ENCODE measurements at places on chromosomes 7 and 10.

DNA sequence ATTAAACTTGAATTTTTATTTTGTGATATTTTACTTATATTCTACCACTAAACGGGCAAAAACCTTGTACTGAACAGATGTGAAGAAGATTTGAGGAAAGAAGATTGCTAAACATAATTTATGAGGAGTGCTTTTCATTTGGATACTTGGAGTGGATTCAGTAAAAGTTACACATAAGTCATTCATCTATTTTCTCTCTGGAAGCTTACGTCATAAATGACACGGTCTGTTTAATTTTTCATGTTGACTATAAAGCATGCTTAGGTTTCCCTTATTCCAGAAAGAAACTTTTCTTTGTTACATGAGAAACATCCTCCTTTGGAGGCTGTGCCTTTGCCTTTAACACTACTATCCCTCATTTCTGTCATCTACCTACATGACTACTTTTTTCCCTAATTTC, 53.9 kb downstream of the TFEC start:
- H3K27me3 ChIP-seq = no peaks in the 10 kb centered on the region
- H3K36me3 ChIP-seq = no peaks in the 10 kb centered on the region
- no peak for DNase-seq
- H3K4me1 ChIP-seq = no peaks in the 10 kb centered on the region

DNA sequence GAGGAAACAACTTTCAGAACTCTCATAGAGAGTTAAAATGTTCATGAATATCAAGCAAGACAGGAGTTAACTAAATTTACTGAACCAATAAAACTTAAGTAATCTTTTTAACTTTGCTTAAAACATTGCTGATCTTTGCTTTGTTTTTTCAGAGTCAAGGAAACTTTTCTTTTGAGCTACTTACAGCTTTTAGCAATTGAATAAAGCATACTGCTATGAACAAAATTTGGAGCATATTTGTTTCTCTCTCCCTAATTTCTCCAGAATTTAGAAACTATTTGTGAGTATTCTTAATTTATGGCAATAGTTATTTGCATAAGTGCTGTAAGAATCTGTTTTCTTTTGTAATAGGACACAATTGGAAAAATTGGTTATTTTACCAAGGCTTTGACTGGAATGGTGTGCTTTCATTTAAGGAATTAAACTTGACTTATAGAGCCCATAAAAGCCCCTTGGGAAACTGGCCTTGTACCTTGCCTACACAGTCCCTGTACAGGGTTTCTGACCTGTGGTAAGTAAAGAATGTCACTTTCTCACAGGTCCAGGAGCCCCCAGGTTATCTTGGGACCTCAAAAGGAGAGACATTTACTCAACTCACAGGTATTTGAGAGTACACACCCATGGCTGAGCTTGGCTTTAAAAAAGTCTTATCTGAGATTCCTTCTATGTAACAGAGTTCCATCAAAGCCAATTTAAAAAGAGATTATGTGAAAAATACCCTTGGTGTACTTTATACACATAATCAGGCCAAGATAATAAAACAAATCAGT, 23.3 kb upstream of the KIAA1549 start:
- no peak for DNase-seq
- H3K4me1 ChIP-seq = peaks cover 6% of the 10 kb centered on the region
- peaks cover 24% of the 10 kb centered on the region for H3K27me3 ChIP-seq
- H3K36me3 ChIP-seq = no peaks in the 10 kb centered on the region

- H3K4me1 ChIP-seq = no peaks in the 10 kb centered on the region
- H3K36me3 ChIP-seq = no peaks in the 10 kb centered on the region
- H3K27me3 ChIP-seq = peaks cover 4% of the 10 kb centered on the region
- no peak overlapping the region for H3K4me3 ChIP-seq
- no peak overlapping the region for H3K27ac ChIP-seq
These were observed 18.2 kb upstream of the C10orf53 start for GRCh38 chr10:49661140-49661856.

GRCh38 chr10:5502061-5502521, 2.7 kb upstream of the CALML5 start:
- DNase-seq = no peak
- no peak overlapping the region for H3K27ac ChIP-seq
- no peaks in the 10 kb centered on the region for H3K36me3 ChIP-seq
- H3K27me3 ChIP-seq = peaks cover 49% of the 10 kb centered on the region
- no peak overlapping the region for H3K4me3 ChIP-seq

DNA sequence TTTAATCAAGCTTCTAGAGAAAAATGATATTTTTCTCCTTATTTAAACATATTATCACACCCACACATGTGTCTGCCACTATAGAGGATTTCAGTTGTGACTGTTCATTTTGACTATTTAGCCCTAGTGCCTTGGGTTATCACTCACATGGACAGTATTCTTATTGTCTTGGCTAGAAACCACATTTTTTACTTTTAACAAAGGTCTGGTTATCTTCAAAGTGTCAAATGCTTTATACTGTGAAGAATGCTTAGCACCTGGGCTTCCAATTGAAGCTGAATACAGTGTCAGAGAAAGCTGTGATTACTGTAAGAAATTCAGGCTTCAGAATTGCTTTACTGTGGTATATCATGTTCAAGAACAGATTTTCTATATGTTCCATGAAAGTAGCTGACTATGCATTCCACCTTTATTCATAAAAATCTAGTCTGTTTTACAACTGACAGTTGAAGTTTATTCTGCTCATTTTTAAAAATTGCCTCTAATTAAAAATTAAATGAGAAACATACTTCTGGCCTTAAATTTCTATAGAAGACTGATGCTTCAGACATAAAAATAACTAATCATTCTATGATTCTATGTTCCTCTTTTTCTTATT, 278.6 kb downstream of the SEMA3D start:
- no peak overlapping the region for H3K4me3 ChIP-seq
- H3K27me3 ChIP-seq = no peaks in the 10 kb centered on the region

DNA sequence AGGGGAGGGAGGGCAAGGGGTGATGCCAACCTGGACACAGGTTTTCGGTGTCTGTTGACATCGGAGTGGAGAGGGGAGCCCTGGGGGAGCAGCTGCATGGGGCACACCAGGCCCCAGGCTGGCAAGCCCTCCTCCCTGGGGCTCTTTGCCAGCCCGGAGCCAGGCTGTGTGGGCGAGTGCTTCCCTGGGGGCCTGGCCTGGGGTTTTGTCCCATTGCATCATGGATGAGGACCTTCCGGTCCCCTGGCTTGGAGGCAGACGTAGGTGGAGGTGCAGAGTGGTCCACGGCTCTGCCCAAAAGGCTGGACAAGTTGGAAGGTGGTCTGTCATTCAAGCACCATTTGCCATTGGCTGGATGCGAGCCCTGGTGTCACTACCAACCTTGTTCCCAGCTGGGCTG, 34.8 kb downstream of the ZMIZ1 start:
- no peak overlapping the region for H3K4me3 ChIP-seq
- H3K27me3 ChIP-seq = peaks cover 14% of the 10 kb centered on the region
- peaks cover 24% of the 10 kb centered on the region for H3K4me1 ChIP-seq

DNA sequence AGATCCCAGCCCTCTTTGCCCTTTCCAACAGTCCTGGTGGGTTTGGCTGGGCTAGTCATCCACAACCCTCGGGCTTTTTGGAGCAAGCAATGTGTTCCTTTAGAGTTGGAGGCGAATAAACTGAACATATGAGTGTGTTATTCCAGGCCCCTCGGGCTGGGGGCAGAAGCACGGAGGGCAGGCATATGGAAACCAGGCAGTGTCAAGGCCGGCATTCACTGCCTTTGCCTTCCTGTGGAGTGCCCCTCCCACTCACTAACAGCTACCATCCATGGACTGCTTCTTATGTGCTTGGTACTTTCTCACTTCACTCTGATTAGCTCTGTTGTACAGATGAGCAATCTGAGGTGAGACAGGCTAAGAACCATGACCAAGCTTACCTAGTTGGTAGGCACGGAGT, 53.9 kb upstream of the EFCAB10 start:
- no peaks in the 10 kb centered on the region for H3K27me3 ChIP-seq
- peaks cover 39% of the 10 kb centered on the region for H3K36me3 ChIP-seq
- H3K27ac ChIP-seq = no peak overlapping the region
- DNase-seq = no peak

Data from activated naive CD4-positive, alpha-beta T cell treated with anti-CD3 and anti-CD28 coated beads, Interleukin-2, amount 10 ng/mL, durations not matched to agents 7 days and 5 days (primary cell).